NCI-H2107 (cell line): ENCODE measurements at places on chromosomes 4 and X.

GRCh38 chr4:83305187-83305586 lies 20.6 kb upstream of the COQ2 start:
- DNase-seq: no peak

- DNase-seq: no peak
These were observed 107.1 kb downstream of the NR3C2 start for GRCh38 chr4:148335133-148335532.

GRCh38 chrX:74613370-74614092 lies 893 bp downstream of the RLIM start:
- no peak for DNase-seq

DNA sequence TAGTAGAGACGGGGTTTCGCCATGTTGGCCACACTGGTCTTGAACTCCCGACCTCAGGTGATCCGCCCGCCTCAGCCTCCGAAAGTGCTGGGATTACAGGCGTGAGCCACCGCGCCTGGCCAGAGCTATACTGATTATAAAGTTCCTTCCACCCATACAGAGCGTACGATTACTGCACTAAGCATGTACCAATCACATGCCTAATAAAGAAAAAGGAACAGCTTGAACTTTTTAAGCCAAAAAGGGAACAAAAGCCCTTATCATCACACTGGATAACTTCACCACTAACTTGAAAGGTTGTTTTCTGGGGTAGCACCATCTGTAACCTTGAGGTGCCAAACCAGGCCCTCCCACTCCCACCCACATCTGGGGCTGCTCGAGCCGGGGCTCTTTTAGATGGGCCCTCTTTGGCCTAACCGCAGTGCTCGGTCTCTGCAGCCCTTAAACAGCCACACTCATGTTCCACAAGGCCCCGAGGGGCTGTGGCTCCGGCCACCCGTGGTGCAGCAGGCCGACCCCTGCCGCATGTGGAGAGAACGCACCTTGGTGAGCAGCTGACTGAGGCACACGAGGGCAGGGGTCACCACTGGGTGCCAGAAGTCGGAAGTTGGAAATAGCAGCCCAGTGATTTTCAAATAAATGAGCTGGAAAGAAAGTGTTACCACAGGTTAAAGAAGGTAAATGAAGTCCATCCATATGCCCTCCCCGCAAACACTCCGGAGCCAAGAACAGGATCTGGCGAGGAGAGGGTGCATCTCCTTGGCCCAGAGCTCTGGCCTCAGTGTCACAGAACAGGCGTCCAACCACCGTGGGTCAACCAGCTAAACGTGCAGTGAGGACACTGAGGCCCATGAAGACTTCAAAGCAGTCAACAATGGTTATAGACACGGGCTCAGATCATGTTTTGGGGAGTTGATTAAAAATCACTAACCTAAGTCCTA lies 18.4 kb downstream of the NOP14 start:
- DNase-seq: no peak

DNA sequence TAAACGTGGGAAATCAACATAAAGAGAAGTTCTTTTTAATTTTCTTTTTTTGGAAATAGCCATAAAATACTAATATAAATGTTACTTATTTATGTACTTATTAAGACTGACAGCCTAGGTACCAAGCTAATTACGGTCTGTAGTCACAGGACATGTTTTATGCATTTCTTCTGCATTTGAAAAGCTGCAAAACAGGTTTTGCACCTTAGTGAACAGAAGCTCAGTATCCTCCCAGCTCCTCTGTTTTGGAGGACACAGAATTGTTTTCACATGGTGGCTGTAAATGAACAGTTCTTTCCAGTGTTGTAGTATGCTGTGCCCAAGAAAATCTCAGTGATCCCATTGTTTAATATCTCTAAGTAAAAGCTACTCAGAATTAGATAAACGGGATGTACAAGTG lies 1788.0 kb upstream of the TENM3 start:
- DNase-seq: no peak

DNA sequence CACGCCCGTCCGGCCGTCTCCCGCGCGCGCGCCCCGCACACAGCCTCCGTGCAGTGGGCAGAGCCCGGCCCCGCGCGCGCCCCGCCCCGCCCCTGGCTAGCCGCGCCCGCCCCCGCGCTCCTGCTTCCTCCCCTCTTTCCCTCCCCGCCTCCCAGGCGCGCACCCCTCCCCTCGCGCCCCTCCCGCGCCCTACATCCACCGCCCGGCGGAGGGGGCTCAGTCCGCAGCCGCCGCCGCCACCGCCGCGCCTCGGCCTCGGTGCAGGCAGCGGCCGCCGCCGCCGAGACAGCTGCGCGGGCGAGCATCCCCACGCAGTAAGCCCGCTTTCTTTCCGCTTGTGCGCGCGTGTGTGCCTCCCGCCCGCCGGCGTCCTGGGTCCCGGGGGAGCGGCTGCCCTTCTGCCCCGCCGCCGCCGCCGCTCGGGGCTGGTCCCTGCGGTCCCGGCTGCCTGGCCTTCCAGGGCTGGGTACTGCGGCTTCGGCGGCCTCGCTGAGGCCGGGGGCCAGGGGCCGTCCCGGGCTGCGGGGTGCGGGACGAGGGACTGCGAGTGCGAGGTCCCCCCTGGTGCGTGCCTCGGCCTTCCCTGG lies at the start of gene FHL1:
Gene FHL1, plus strand, starts transcription at position 219 of the 587 bp plus-strand sequence.
- no peak for DNase-seq

DNA sequence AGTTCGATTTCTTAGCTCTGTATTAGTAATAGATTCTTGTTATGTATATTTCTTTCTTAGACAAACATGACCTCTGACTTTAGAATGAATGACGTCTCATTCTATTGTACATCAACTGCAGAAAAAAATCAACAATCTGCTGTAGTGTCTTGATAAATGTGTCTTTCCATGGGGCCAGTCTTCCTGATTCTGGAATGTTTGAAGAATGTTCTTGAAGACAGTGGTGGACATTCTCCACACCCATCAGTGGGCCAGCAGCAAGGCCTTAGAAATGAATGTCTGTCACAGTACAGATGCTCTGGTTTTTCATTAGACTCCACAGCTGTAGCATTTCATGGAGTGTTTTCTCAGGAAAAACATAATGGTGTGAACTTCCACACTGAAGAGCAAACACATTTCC lies 63.2 kb upstream of the FAM47B start:
- DNase-seq: no peak

DNA sequence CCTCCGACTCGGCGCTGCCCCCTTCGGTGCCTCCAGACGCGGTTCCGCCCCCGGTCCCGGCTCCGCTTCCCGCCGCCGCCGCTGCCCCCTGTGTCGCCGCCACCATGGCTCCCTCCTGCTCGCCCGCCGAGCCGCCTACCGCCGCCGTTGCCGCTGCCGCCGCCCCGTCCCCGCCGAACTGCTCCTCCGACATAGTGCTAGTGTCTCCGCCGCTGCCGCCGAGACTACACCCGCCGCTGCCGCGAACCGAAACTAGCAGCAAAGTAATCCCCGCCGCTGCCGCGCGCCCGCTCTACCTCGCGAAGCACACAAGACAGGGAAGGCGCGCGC lies 340 bp downstream of the HNRNPD start:
- DNase-seq: no peak

DNA sequence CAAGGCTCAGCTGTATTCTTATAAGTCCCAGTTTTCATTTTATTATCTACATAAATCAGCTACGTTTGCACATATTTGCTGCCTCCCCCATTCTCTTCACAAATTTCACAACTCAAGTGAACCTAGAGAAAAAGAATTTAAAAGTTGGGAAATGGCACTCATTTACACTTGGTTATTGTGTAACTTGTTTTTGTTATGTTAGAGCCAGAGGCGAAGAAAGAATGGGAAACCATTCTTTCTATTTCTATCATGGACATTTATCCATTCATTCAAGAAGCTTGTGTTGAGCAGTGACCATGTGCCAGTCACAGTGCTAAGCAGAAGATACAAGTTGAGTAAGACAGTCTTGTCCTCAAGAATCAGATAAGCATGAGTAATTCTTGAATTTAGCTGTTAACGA lies 13.5 kb downstream of the LIAS start:
- DNase-seq: no peak

DNA sequence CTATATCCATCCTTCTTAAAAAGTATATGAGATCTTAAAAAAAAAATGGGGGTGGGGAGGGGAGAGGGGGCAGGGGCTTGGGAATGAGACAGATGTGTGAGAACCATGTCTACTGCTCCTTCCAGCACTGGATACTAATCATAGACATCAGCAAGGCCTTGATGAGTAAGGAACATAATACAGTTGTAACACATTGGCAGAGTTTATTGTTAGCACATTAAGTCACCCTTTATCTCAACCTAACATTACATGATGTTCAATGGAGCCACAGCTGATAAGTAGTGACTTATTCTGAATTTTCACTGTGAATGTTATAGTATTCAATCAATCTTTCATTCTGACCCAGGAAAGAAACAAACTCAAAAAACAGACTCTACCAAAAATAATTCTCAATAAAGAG lies 47.3 kb upstream of the KCNE5 start:
- DNase-seq: no peak

DNA sequence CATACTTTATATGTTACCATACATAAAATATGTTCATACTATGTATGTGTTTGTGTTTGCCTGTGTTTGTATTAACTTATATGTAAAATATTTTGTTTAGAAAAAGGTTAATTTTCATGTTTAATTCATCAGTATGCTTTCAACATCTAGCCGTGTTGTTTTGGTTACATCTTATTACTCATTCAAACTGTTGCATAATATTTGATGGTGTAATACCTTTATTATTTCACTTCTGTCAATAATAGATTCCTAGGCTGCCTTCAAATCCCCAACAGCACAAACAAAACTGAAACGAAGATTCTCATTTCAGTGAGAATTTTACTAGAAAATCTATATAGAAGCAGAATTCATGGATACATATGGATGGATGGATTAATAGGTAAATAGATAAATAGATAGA lies 462.3 kb upstream of the ADGRL3 start:
- no peak for DNase-seq

DNA sequence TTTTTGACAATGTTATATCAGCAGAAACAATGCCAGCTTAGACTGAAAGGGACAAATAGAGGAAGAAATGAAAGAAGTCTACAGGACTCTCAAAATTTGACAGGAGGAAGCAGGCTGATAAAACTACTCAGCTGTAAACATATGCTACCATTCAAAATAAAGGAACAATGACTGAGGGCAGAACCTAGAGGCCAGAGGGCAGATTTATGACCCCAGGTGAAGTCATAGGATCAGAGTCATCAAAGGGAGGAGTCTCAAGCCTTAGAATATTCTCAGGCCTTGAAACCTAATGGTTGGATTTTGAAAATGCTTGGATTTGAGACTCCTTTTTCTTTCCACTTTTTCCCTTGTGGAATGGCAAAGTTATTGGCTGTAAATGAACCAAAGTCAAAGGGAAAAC lies 17.0 kb upstream of the SYTL5 start:
- DNase-seq: no peak

DNA sequence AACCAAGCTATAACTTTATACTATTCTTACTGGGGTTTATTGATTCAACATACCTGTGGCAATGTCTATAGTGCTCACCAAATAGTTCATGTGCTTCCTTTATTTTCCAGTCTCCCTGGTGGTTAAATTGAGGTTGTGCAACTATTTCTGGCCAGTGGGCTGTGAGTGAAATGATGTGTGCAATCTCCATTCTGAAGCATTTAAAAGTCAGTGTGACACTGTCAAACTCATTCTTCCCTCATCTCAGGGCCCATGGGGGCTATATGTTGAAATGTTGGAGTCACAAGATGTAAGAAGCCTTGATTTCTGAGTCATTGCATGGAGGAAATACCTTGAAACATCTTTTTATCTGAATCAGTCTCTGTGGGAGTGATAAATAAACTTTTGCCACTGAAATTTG lies 414.3 kb upstream of the RPS6KA3 start:
- no peak for DNase-seq

- DNase-seq: no peak
These were observed 17.9 kb downstream of the ATP8A1 start for GRCh38 chr4:42638993-42639392.

DNA sequence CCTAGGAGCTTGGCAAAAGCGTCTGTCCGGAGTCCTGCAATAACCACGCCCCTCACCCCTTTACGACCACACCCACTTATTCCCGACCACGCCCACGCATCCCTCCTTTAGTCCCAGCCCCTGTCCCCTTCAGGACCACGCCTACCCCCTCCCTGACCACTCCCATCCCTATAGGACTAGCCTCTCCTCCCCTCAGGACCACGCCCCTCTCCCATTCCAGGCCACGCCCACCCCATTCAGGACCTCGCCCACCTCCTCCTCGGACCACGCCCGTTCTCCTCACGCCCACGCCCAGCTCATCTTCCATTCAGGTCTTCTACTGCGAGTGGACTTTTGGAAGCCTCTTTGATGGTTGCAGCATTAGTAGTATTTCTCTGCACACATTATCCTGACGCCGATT lies 131.2 kb upstream of the STX18 start:
- no peak for DNase-seq

- DNase-seq: no peak
These were observed 29.2 kb upstream of the AREG start for GRCh38 chr4:74415602-74416300.

GRCh38 chr4:124555959-124556358 lies 156.6 kb downstream of the ANKRD50 start:
- DNase-seq: no peak

DNA sequence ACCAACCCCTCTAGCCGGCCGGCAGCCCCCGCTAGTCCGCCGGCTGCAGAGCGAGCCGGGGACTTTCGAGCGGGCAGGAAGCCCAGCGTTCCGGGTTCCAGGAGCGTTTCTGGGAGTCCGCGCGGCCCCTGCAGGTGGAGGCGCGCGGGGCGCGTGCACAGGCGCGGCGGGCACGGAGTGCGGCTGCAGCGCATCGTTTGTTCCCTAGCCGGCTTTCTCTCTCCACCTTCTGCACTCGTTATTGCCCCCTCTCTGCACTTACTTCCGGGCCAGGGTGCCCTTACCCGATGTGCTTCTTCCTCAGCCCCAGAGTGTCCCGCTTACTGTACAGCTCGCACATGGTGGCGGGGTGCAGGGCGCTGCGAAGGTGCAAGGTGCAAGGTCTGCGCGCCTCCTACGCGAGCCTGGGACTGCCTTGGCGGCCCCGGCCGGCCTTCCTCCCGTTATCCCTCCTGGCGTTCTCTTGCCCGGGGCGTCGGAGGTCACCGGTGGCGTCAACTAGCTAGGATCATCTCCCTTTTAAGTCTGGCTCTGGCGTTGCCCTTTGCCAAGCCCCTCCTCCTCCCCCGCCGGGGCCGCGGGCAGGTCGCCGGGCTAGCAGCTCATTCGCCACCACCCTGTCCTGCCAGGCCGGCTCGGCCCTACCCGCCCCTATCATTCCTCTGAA lies at the start of gene ETNPPL:
Gene ETNPPL, minus strand, starts transcription at position 495 of the 667 bp plus-strand sequence. Its CDS starts 155 bp downstream, at position 340.
- DNase-seq: no peak

DNA sequence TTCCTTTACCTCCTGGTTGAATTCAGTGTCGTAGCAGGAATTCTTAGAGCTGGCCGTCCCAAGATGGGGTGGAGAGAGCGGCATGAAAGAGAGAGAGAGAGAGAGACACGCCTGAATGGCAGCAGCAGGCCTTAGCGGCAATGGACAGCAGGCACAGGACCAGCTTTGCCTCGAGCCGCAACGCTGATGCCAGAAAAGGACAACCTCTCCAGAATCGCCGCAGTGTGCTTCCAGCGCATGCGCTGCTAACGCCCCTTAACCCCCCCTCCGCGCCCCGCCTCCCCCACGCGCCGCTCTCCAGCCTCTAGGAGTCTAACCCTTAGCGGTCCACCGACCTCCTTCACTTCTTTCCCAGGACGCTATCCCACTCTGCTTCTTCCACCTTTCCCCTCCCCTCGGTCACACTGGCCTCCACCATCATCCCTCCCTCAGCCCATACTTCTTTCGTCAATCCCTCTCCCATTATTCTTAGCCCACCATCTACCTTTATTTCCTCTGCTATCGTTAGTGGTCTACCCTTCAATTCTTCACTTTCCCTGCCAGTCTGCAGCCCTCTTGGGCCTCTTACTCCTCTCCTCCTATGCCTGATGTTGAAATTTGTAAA lies 10.5 kb upstream of the ZCCHC13 start:
- peak; percentile 50 for DNase-seq

- no peak for DNase-seq
These were observed 53.4 kb downstream of the PSAPL1 start for GRCh38 chr4:7381221-7381889.
